ENCODE measurements at places on chromosomes 5 and 9. TPM values are rescaled to one million over a fixed set of nuclear protein-coding genes. Genes with fewer than 3 reads are reported as not detected.
A peak's percentile ranks its signal among the peaks of the same experiment; 100 is the strongest.

ELAVL2 gene
- 16.8 TPM for total RNA-seq

PIP5K1B gene
- 1.7 TPM for total RNA-seq

FNBP1 gene
- 36.5 TPM for total RNA-seq

FAXDC2 gene
- total RNA-seq: 3.0 TPM

PCDHGB4 gene
- 3.8 TPM for total RNA-seq

NIM1K gene
- total RNA-seq: 0.07 TPM

ANKRD20A1 gene
- 0.24 TPM for total RNA-seq

IL5 gene
- not detected for total RNA-seq

ANKRD34B gene
- 0.72 TPM for total RNA-seq

INSL4 gene
- total RNA-seq: not detected

- no peak for DNase-seq
- H3K36me3 ChIP-seq: no peaks in the 10 kb centered on the region
- no peaks in the 10 kb centered on the region for H3K27me3 ChIP-seq
Observed at GRCh38 chr5:179185941-179186411, 125.8 kb downstream of the ZNF354C start.

- H3K27ac ChIP-seq: no peak overlapping the region
- H3K36me3 ChIP-seq: no peaks in the 10 kb centered on the region
- H3K4me1 ChIP-seq: no peaks in the 10 kb centered on the region
- no peaks in the 10 kb centered on the region for H3K27me3 ChIP-seq
- no peak overlapping the region for H3K4me3 ChIP-seq
Observed at GRCh38 chr5:170081616-170082015, 24.1 kb upstream of the FOXI1 start.

- H3K4me3 ChIP-seq: no peak overlapping the region
- no peak overlapping the region for H3K27ac ChIP-seq
- no peaks in the 10 kb centered on the region for H3K36me3 ChIP-seq
- H3K4me1 ChIP-seq: no peaks in the 10 kb centered on the region
Observed at GRCh38 chr5:127909066-127909465, 174.5 kb upstream of the SLC12A2 start.

- no peaks in the 10 kb centered on the region for H3K27me3 ChIP-seq
- no peak overlapping the region for H3K4me3 ChIP-seq
- no peaks in the 10 kb centered on the region for H3K36me3 ChIP-seq
- no peaks in the 10 kb centered on the region for H3K4me1 ChIP-seq
- no peak overlapping the region for H3K27ac ChIP-seq
Observed at GRCh38 chr5:52779213-52779612, 8.5 kb upstream of the ITGA1 start.

DNA sequence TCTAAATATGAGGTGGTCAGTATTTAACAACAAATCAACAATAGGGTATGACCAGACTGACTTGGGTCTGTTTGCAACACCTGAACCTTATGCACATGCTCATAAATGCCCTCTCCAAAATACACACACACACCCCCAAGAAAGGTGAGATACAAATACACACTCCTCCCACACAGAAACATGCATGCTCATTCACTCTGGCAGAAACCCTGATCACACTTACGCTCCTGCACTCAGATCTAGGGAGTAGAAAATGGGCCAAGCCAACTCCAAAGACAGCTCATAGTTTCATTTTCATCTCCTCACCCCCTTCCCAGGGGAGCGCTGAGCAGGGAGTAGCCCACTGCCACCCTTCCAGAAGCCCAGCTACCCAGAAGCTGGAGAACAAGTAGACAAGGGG, 11.3 kb downstream of the TRIM7 start:
- no peak overlapping the region for H3K27ac ChIP-seq
- H3K4me1 ChIP-seq: peaks cover 5% of the 10 kb centered on the region
- H3K27me3 ChIP-seq: peaks cover 16% of the 10 kb centered on the region
- DNase-seq: no peak
- peaks cover 2% of the 10 kb centered on the region for H3K36me3 ChIP-seq
- H3K4me3 ChIP-seq: peak overlapping the region; percentile 18

- no peaks in the 10 kb centered on the region for H3K27me3 ChIP-seq
- H3K4me3 ChIP-seq: no peak overlapping the region
- H3K36me3 ChIP-seq: no peaks in the 10 kb centered on the region
- H3K27ac ChIP-seq: no peak overlapping the region
Observed at GRCh38 chr5:169796731-169797130, 159.7 kb downstream of the DOCK2 start.

DNA sequence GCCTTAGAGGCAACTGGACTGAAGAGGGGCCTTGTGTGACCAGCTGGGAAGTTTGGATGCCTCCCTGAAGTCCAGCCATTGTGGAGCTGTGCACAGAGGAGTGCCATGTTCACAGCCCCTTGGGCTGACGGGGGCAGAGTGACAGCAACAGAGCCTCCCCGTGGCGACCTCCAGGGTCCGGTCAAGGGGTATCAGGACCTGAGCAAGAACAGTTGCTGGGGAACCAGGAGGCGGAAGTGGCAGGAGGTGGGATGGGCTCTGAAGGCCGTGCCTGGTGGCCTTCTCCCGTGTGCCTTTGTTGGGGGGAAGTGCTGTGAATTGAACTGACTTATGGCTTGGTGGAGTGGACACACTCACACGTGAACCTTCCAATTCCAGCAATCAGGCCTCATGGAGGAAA, 14.0 kb downstream of the BNIP1 start:
- H3K4me1 ChIP-seq: no peaks in the 10 kb centered on the region
- H3K4me3 ChIP-seq: no peak overlapping the region
- no peak for DNase-seq

DNA sequence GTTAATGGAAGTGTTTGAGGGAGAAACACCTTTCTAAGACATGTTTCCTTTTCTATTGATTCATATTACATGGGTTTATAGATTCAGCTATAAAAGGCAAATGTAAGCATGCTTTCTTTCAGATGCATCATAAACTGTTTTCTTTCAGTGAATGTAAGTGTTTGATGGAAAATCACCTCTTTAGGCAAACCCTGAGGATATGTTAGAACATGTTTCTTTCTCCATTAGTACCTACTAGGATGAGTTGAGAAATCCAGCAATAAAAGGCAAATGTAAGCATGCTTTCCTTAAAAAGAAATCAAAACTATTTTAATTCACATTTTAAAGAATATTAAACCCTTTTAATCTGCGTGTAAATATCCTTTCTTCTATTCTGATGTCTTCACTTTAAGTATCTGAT, 31.6 kb downstream of the FNIP1 start:
- H3K36me3 ChIP-seq: peaks cover 10% of the 10 kb centered on the region
- no peaks in the 10 kb centered on the region for H3K4me1 ChIP-seq
- H3K27me3 ChIP-seq: no peaks in the 10 kb centered on the region
- no peak overlapping the region for H3K27ac ChIP-seq
- H3K4me3 ChIP-seq: no peak overlapping the region

GRCh38 chr5:99005506-99005905, 76.7 kb upstream of the CHD1 start:
- no peak overlapping the region for H3K27ac ChIP-seq
- H3K36me3 ChIP-seq: peaks cover 6% of the 10 kb centered on the region
- no peaks in the 10 kb centered on the region for H3K4me1 ChIP-seq
- H3K4me3 ChIP-seq: no peak overlapping the region
- DNase-seq: no peak

DNA sequence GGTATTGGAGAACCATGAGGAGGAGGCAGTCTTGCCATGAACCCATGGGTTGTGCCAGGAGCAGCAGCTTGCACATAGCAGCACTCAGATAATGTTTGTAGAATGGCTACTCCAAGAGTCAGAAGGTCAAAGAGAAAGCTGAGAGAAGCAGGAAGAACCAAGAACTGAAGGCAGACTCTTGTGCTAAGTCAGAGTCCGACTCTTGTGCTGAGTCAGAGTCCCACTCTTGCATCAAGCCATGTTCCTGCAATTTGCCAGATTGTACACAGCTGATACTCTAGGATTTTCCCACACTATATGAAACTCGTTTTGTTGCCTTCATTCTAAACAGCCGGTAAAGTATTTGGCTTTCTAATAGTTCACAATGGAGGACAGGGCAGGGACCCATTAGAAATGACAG, 26.2 kb upstream of the HSPA9 start:
- no peaks in the 10 kb centered on the region for H3K27me3 ChIP-seq
- no peak overlapping the region for H3K4me3 ChIP-seq
- no peak for DNase-seq
- H3K36me3 ChIP-seq: no peaks in the 10 kb centered on the region
- H3K27ac ChIP-seq: no peak overlapping the region

DNA sequence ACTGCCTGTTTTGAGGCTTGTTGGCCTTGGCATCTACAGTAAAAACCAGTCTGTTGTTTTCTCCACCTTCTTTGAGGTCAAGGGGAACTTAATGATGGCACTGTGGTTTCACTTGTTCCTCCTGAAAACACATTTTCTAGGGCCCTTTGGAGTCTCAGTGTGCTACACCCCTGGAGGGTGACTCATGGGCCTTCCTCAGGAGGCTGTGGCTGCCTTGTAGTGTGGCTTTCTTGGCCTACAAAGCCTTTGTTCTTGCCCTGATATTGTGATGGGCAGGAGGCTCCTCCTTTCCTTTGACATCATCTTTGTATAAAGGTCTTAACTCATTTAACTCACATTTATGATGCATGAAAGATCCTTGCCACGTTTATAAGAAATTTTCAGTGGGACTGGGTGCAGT, 56.3 kb upstream of the GPBP1 start:
- DNase-seq: no peak
- H3K27ac ChIP-seq: no peak overlapping the region
- no peak overlapping the region for H3K4me3 ChIP-seq
- H3K27me3 ChIP-seq: no peaks in the 10 kb centered on the region
- H3K36me3 ChIP-seq: 0 out of 2 replicates have a peak, but pooled peaks cover 1% of the 10 kb centered on the region

DNA sequence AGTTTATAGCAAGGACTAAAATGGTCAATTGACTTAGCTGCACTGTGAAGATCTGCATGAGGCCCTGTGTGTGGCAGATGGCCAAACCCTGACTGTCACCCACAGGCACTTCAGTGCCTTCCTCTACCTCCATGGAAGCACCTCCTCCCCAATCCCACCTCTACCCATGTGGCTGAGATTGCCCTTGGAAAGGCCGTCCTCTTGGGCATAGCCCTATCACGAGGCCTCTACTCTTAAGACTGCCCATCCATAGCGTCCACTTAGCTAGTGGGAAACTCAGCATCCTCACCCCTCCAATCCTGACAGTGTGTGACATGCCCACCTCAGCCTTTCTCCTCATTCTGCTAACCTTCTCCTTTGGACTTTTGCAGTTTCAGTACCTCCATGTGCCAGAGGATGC, 510.2 kb downstream of the BNC2 start:
- H3K4me1 ChIP-seq: no peaks in the 10 kb centered on the region
- H3K4me3 ChIP-seq: no peak overlapping the region
- DNase-seq: peak; percentile 3
- peaks cover 5% of the 10 kb centered on the region for H3K36me3 ChIP-seq
